ENCODE measurements at places on chromosomes 16 and 17. TPM values are rescaled to one million over a fixed set of nuclear protein-coding genes. Genes with fewer than 3 reads are reported as not detected.

ACTG1 gene
- total RNA-seq = 1,228 TPM

DNA sequence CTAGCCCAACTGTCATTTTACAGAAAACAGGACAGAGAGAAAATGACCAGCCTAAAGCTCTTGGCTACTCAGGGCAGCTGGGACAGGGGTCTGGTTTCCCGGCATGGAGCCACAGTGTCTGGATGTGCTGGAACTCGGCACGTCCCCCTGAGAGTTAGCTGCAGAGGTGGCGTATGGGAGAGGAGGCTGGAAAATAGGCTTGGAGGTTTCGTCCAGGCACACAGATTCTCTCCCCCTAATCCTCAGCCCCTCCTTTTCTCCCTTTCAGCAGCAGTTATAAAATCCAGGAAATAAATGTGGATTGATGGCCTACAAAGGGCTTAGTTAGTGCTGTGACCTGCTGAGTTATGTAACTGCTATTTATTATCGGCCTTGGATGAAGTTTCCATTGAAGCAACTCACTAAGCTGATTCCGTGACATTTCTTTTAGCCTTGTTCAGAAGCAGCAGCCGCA, 89.5 kb upstream of the TOB1 start:
- DNase-seq = no peak

GRCh38 chr16:12186774-12187335, 210.3 kb downstream of the SNX29 start:
- DNase-seq = no peak

TAT gene
- total RNA-seq = not detected

CIBAR2 gene
- not detected for total RNA-seq

DNA sequence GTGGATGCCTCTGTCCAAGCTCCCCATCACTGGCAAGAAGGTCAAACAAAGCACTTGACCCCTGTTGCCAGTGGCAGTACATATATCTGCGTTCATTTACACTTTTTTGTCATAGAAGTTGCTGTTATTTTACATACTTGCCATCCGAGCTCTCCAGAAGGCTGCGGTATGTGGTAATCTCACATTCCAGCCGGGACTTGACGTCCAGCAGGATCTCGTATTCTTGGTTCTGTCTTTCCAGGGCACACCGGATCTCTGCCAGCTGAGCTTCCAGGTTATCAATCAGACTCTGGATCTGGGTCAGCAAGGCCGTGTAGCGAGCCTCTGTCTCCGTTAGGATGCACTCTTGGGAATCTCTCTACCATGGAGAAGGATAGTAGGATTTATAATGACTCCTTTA, 6.6 kb downstream of the KRT39 start:
- no peak for DNase-seq

KCNAB3 gene
- total RNA-seq = 2.7 TPM

GRCh38 chr16:67084345-67085028, 25.3 kb upstream of the PHAF1 start:
- DNase-seq = no peak

Data from neural progenitor cell (in vitro differentiated cells).